Left hindlimb (tissue), 1 donor: ENCODE measurements at places on chromosomes 4 and X.

DNA sequence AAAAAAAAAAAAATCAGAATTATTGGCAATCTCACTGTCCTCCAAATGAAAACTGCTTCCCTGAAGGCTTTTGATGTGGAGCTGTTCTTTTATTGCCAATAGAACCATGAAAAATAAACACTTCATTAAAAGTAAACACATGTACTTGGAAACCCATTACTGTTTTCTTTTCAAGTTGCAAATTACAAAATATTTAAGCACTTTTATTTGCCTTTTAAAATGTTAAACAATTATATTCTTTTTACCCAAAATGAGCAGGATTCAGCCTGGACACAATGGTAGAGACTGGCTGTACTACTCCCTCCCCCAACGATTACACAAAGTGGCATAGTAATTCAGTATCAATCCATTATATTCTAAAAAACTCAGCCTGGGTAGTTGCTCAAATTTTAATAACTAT, 60.9 kb downstream of the SH2D1A start:
- DNase-seq = no peak

DNA sequence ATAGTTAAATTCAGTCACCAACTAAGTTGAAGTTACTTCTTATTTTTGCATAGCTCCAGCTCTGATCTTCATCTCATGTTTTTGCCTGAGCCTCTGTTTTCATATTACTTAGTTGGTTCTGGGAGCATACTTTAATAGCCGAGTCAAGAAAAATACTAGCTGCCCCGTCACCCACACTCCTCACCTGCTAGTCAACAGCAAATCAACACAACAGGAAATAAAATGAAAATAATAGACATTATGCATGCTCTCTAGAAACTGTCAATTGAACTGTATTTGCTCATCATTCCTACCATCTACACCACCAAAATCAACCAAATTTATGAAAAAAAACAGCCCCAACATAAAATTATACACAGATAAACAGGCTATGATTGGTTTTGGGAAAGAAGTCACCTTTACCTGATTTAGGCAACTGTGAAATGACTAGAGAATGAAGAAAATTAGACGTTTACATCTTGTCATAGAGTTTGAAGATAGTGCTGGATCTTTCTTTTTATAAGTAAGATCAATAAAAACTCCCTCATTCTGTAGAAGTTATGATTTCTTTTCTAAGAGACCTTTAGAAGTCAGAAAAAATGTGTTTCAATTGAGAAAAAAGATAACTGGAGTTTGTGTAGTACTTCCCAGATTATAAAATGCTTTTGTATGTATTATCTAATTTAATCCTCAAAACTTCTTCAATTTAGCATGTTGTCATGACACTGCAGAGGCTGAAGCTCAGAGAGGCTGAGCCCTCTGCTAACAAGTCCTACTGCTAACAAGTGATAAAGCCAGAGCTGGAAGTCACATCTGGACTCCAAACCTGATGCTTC, 7.0 kb downstream of the ALB start:
- DNase-seq = no peak

DNA sequence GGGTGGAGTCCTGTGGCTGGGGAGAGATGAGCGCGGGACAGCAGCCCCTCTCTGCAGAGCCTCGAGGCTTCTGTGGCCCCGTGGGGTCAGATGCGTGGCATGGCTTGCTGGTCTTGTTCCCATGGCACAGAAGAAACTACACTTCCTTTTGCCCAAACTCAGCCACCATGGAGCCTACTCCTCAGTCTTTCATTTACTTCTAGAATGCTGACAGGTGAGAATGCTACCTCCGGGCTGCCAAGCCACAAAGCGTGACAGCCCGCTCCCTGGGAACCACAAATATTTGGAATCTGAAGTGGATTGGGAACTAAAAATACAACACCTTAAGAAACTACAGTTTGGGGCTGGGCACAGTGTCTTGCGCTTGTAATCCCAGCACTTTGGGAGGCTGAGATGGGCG, 98.0 kb downstream of the TRAPPC11 start:
- no peak for DNase-seq

DNA sequence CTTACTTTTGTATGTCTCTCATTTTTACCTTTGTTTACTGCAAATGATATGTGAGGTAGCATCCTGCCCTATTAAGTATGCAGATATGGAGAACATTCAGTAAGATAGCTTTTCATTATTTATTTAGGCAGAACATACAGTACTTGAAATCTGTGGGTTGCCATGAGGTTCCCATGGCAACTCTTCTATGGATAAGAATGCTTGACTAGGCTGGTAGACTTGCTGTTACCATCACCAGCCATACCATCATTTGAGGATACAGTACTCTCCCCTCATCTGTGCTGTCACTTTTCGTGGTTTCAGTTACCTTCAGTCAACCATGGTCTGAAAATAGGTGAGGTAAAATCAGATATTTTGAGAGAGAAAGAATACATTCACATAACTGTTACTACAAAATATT, 56.7 kb downstream of the NAF1 start:
- no peak for DNase-seq

- no peak for DNase-seq
Observed at GRCh38 chrX:72020788-72021187, 110.1 kb downstream of the NHSL2 start.

GRCh38 chrX:111041018-111041462, 55.0 kb upstream of the PAK3 start:
- DNase-seq = peak; percentile 40

- no peak for DNase-seq
Observed at GRCh38 chrX:66039944-66040343, at the start of gene VSIG4. VSIG4 (minus strand) TSS chrX:66040080; CDS start chrX:66039998, 82 bp downstream.

DNA sequence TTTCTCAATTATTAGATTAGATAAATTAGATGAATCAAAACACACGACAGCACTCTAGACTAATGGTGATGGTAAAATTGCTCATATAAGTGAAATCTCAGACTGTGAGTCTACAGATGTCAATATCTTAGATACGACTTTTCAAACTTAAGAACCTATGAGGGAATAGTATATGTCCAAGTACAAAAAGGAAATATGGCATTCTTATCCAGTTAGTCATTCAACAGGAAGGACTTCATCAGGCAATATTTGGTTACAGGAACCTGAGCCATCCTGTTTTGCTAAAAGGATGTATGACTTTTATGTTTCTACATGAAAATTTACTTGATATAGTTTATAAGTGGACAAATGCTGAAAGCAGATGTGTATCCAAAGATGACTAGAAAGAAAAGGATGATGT, 107.0 kb downstream of the CT47B1 start:
- no peak for DNase-seq

GRCh38 chrX:38304010-38304409, 23.3 kb downstream of the RPGR start:
- DNase-seq = no peak

- DNase-seq = no peak
Observed at GRCh38 chrX:93420090-93420489, 253.3 kb downstream of the NAP1L3 start.

DNA sequence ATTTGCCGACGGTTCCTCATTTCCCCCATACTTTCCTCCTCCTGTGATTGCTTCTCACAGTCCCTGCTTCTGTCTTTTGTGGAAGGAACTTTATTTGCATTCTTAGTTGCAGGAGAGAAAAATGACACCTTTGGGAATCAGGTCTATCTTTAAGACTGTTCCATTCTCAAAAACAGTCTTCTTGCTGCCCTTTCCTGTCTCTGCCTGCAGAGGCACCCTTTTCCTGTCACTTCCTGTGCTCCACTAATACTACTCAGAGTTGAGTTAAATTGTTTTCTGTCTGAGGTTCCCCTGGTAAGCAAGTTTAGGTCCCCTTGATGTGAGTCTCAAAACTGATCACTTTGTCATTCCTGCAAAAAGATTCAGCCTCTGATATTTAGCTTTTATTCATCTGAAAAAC, 208.8 kb upstream of the CLNK start:
- no peak for DNase-seq

DNA sequence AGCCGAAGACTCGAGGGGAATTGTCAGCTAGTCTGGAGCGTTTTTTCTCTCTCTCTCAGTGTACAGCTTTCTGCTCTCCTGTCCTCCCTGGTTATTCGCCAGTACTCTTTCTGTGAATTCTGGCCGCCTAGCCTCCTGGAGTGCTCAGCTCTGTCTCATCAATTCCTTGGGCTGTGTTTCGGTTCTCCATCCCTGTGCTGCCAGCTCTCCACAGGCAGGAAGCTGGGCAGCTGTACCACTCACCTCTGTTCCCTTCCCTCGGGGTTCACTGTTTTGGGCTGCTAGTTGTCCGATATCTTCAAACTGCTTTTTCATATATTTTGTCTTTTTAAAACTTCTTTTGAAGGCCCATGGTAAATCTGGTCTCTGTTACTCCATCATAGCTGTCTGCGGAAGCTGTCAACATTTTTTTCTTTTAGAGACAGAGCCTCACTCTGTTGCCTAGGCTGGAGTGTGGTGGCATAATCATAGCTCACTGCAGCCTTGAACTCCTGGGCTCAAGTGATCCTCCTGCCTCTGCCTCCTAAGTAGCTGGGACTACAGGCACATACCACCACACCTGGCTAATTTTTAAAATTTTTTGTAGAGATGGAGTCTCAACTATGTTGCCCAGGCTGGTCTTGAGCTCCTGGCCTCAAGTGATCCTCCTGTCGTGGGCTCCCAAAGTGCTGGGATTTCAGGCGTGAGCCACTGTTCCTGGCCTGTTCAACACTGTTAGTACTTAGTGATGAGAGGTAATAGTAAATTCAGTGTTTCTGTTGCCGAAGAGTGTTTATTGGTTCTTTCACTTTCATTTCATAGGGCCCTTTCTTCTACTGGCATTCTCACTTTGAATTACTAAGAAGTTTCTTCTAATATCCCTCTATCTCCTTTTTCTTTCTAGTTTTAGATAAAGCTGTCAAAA, 18.6 kb downstream of the ZCCHC4 start:
- DNase-seq = no peak

GRCh38 chrX:134174273-134174660, 62.7 kb upstream of the CCDC160 start:
- DNase-seq = no peak

GRCh38 chr4:74018771-74019170, 19.7 kb downstream of the CXCL3 start:
- DNase-seq = no peak

- DNase-seq = peak; percentile 29
Observed at GRCh38 chrX:56248492-56248891, 16.3 kb downstream of the KLF8 start.

GRCh38 chr4:40710484-40711254, 39.1 kb upstream of the NSUN7 start:
- DNase-seq = no peak

DNA sequence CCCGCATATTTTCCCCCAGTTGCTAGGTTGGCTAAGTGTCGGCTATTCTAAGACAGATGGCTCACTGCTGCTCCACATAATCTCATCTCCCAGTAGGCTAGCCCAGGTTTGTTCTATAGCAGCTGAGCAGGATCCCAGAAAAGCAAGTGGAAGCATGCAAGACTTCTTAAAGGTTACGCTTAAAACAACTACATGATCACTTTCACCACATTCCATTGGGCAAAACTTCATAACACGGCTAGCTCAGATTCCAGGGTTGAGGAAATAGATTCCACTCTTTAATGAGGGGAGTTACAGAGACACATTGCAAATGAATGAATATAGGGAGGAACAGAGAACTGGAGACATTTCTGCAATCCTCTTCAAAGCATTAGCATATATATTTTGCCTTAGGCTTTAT, 12.9 kb upstream of the RAB33B start:
- DNase-seq = no peak

DNA sequence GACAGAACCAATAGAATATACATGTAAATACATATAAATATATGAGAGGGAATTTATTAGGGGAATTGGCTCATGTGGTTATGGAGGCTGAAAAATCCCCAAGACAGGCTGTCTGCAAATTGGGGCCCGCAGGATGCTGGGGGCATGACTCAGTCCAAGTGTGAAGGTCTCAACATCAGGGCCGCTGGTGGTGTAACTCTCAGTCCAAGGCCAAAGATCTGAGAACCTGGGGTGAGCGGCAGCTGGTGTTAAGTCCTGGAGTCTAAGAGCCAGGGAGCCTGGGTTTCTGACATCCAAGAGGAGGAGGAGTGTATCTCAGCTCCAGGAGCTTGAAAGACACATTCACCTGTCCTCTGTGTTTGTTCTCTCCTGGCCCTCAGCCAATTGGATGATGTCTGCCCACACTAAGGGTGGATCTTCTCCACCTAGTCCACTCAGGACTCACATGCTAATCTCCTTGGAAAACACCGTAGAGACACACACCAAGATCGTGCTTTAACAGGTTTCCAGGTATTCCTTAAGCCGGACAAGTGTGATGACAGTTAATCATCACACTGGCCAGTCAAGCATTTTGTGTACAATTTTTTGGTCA, 28.9 kb downstream of the TIGD2 start:
- no peak for DNase-seq

DNA sequence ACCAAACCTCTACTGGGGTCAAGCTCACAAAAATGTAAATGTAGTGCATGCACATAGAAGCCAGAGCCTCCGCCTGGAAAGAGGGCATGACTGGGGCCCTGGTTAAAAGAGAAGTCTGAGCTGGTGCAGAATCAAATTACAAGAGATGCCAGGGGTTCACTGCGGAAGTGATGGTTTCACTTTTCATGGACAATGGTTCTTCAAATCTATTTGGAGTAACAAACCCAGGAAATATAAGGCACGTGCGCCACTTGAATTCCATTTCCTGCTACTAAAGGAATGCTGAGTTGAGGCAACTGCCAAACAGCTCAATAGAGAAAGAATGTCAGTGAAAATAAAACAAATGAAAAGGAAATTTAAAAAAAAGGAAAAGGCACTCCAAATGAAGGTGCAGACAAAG, 79.8 kb downstream of the FUNDC1 start:
- DNase-seq = no peak

DNA sequence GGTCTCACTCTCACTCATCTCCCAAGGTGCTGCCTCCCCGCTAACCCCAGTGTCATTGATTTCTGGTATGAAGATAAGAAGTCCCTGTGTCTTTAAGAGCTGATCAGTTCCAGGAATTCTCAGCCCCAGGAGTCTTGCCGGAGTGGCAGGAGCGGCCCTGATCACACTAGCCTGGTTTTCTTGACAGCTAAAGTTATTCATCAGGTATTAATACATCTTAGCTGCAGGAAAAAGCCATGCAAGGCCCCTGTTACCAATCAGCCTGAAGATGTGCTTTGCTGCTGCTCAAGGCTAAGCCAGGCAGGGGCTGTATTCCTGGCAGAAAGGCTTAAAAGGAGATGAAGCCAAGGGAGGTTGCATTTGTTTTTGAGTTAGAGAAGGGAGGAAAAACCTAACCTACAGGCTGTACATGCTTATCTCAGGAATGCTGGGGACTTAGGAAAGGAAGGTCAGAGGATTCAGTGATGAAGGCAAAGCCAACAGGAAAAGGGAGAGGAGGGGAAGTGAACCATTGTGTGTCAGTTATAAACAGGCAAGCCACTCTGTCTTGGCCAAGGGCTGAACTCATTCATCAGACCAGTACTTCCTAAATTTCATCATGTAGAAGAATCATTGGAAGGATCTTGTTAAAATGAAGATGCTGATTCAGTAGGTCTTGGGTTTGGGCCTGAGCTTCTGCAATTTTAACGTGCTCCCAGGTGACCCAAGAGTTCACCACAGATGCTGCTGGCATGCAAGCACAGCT, 8.6 kb downstream of the SRPX start:
- no peak for DNase-seq

- DNase-seq = no peak
Observed at GRCh38 chrX:22800806-22801205, 199.0 kb upstream of the DDX53 start.

- DNase-seq = no peak
Observed at GRCh38 chr4:181825564-181825963, 417.6 kb upstream of the TENM3 start.
